ENCODE measurements at places on chromosomes 16 and 17.

- peak; percentile 68 for DNase-seq
Observed at GRCh38 chr16:20849589-20850390, 43.5 kb downstream of the REXO5 start.

GRCh38 chr16:80812593-80812992 is 8.2 kb upstream of the CDYL2 start:
- no peak for DNase-seq

DNA sequence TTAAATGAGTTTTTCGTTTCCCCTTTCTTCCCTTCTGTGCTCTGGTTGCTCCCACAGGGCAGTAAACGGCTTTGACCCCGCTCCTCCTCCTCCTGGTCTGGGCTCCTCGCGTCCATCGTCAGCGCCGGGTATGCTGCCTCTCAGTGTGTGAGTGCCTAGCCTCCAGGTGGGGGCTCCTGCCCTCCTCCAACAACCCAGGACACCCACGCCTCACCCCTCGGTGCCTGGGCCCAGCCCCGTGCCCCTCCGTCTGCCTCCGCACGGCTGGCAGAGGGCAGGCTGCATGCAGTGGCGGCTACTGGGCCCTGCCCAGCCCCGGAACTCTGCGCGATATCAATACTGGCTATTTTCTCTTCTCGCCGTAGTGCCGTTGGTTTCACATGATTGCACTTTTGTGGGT is 31.2 kb downstream of the NDEL1 start:
- DNase-seq = no peak

- no peak for DNase-seq
Observed at GRCh38 chr16:23354246-23354645, 52.1 kb downstream of the SCNN1B start.

- no peak for DNase-seq
Observed at GRCh38 chr16:48087639-48088038, 68.2 kb downstream of the ABCC12 start.

- DNase-seq = no peak
Observed at GRCh38 chr17:81444610-81445339, 49.5 kb downstream of the BAHCC1 start.

Data from SK-MEL-5 (cell line).